Activated effector memory CD4-positive, alpha-beta T cell treated with anti-CD3 and anti-CD28 coated beads, Interleukin-2, amount 50 U/mL, for 16 hours (primary cell): ENCODE measurements at places on chromosomes 4 and X.
A peak's percentile ranks its signal among the peaks of the same experiment; 100 is the strongest.

- peak; percentile 87 for DNase-seq
Measured at GRCh38 chr4:108166441-108167315, 2.1 kb downstream of the LEF1 start.

DNA sequence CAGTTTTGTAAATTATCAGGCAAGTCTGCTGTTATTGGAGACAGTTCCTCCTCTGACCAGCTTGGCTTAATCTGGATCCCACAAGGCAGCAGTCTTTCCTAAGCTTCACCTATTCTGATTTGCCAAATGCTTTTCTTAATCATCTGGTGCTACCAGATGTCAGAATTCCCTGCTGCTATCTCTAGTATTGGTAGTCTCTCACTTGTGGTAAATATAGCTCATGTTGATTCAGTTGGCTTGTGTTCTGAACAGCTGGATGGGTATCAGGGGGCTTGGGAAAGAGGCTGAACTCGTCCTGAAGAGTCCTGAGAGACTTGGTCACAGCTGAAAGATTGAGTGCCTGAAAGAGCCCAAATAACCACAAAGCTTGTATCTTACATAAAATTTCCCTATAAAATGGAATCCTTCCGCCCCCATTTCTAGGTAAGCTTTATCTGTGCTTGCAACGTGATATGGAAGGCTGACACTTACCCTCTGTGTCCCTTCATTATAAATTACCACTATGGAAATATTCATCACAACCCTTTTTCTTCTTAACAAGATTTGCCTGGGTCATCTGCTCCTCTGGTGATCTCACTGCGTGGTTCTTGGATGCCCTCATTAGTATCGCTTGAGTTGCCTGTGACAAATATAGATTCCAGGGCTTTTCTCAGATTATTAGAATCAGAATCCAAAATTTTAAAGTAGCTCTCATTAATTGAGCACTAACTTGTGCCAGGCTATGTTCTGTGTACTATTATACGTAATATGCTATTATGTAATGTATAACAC is 104.1 kb upstream of the GPRIN3 start:
- DNase-seq: no peak

- DNase-seq: no peak
Measured at GRCh38 chr4:183996868-183997267, 91.8 kb downstream of the STOX2 start.

- no peak for DNase-seq
Measured at GRCh38 chrX:133005042-133005441, 46.6 kb upstream of the HS6ST2 start.

GRCh38 chrX:108947205-108947604 is 210.8 kb upstream of the IRS4 start:
- DNase-seq: no peak

DNA sequence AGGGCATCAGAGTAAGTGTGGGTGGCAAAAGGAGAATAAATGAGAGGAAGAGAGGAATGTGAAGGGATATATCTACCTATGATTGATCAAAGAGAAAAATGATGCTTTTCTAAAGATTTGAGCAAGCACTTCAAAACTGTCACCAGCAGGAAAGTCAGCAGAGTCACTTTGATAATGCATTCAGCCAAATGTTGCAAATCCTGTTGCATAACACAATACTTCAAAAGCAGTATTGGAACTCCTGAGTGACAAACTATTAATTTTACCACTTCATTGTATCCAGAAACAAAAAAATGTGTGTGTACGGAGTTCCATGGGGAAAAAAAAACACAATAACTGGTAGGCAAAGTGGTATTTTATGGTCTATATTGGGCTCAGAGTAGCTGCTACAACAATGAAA is 160.3 kb downstream of the EMCN start:
- no peak for DNase-seq

DNA sequence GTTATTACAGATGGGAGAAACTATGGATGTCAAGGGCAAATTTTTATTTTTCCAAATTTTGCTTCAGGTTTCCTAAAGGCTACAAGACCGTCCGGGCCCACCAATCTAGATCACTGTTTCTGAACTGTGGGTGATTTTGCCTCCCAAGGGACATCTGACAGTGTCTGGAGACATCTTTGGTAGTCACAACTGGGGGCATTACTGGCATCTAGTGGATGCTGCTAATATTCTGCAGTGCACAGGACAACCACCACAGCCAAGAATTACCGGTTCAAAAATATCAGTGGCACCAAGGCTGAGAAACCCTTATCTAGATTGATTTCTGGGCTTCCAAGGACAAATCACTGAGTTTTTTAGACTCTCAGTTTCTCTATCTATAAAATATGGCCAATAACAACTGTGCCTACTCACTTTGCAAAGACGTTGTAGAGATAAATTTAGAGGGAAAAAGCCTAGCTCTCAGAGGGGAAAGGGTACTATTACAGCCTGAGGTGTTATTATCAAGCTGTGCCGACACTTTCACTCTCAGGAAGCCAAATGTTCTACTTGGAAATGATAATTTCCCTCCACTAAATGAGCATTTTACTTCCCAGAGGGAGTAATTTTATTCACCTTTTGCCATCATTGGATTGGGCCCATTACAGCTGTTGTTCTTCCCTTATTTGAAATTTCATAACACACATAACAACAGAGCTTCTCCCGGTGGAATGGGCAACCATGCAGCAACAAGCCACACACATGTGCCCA is 442.1 kb downstream of the CENPC start:
- no peak for DNase-seq

DNA sequence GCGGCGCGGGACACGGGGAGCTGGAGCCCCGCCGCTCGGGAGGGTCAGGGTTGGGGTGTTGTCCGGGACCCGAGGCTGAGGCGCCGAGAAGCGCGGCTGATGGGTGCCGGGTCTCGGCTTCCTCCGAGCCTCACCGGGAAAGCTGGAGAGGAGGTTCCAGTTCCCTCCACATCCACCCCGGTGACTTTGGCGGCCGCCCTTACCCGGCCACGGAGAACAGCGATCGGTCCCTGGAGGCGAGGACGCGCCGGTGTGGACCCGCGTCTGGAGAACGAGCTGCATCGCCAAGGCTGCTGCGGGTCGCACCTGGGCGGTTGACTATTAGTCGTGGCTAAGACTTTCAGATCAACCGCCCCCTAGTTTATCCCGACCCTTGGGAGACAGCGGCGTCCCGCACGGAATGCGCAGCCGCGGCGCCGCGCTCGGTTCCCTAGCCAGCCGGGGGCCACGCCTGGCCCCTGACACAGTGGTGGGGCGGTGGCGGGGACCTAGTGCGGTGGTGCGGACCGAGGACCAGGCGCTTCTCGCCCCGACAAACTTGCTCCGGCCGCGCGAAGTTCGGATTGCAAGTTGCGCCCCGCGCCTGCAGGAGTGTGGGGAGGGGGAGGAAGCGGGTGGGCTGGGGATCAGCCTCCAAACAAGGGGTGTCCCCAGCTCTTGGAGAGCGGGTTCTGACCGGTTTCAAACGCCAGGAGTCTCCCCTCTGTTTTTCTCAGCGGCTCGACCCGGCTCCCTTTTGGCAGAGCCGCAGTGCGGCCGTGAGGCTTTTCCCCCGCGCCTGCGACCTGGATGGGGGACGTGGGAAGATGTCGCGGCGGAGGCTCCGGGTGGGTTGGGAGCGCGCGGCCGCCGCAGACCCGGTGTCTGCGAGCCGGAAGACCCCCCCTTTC is 568 bp downstream of the FHDC1 start:
- no peak for DNase-seq

DNA sequence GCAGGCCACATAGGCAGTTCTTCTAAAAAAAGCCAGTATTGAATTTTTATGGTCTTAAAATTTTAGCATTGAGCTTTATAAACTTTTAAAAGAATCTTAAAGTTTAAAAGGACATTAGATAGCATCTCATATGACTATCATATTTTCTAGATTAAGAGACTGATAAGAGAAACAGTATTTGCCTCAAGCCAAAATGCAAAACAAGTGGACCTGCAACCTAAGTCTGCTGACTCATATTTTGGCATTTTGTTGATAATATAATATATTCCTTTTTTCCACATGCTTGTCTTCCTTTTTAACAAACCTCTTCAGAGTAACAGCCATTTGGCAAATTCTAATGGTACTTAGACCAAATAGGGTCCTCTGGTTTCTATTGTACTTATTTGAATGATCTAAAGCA is 328.5 kb upstream of the GALNTL6 start:
- DNase-seq: no peak

- peak; percentile 50 for DNase-seq
Measured at GRCh38 chr4:1492651-1493539, 86.7 kb upstream of the NKX1-1 start.

DNA sequence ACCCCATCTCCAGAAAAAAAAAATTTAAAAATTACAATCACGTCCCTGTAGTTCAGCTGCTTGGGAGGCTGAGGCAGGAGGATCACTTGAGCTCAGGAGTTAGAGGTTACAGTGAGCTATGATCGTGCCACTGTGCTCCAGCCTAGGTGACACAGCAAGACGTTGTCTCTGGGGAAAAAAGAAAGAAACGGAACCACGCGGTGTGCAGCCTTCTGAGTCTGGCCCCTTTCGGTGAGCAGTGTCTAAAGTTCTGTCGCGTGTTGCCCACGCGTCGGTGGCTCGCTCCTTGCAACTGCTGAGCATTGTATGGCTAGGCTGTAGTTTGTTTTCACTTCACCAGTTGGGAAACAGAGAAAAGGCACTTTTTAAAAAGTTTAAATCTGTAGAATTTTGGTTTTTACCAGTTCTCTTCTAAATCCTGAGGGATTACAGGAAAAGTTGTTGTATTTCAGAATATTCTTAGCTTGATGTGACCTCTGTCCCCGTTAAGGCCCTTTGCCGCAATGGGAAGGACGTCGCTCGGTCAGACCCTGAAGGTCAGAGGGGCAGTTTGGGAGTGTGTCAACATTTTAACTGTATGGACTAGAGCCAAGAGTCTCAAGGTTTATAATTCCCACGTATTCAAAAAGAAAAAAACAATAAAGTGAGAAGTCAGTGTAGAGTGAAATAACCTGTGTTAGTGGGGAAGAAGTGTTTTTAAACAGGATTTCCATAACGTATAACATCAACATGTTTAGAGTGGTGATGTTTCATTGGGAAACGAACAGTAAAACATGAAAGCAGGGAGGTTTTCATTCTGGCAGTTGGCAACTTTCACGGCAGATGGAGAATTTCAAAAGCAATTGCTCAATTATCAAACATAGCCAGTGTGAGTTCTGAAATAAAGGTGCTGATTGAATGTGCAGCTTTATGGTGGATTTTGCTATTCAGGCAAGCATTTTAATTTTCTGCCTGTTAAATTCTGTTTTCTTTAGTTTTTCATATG is 45.8 kb upstream of the MSANTD1 start:
- peak; percentile 77 for DNase-seq

- no peak for DNase-seq
Measured at GRCh38 chr4:7792616-7793015, 147.0 kb downstream of the AFAP1 start.
